ENCODE measurements at places on chromosomes 12 and 14. TPM values are rescaled to one million over a fixed set of nuclear protein-coding genes. Genes with fewer than 3 reads are reported as not detected.

- no peak for DNase-seq
These were observed 29.2 kb downstream of the TMTC1 start for GRCh38 chr12:29754235-29755189.

FLRT2 gene
- 21.5 TPM for total RNA-seq

- no peak for DNase-seq
These were observed 36.4 kb downstream of the ITPK1 start for GRCh38 chr14:93079321-93079720.

- DNase-seq = no peak
These were observed 324.4 kb downstream of the PAWR start for GRCh38 chr12:79366374-79366773.

MYO1H gene
- total RNA-seq = 0.38 TPM

FGF23 gene
- not detected for total RNA-seq

- no peak for DNase-seq
These were observed 48.3 kb downstream of the MVK start for GRCh38 chr12:109621901-109622364.

TPCN1 gene
- total RNA-seq = 35.4 TPM

DNA sequence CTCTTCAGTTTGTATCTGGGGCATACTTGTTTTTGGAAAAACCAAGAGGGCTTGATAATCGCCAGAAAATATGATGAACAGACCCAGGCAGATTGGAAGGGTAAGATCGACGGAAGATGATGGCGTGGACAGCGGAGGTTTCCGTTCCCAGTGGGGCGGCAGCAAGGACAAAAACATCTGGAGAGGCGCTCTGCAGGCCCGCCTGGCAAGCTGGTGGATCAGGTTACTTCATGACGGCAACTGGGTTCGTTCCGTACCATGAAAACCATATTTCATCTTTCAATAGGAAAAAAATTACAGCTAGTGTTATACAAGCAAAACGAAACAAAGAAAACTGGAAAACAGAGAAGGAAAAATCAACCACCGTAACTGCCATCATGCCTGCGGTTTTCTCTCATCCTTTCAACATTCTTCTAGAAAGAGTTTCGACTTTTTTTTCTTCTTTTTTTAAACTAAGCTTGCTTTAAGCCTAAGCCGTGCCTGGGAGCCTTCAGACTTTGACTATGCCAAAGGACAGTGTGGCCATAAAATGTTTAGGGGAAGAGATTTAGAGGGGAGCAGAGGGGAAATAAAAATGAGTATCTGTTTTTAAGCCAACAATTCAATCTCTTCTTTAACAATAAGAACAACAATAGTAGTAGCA, 210.5 kb downstream of the FOXN3 start:
- DNase-seq = no peak

- DNase-seq = no peak
These were observed 10.8 kb downstream of the SDSL start for GRCh38 chr12:113432986-113433385.

- no peak for DNase-seq
These were observed 12.3 kb downstream of the APOLD1 start for GRCh38 chr12:12797794-12798152.

HOXC10 gene
- total RNA-seq = 8.8 TPM

DNA sequence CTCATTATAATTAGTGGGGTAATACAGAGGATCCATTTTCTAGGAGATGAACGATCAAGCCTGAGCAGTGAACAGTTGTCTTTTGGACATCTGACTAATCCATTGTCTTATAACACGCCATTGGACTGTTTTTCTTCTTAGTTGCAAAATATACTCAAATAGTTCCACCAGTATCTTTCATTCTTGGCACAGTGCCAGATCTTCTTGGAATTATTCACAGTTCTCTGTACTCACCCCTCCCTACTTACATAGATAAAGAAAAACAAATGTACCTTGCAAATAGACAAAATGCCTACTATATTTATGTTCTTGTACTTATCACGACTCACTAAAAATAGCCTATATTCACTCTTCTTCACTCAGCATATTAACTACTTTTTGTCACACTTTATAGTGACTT, 3.8 kb downstream of the CBLN3 start:
- no peak for DNase-seq

CMKLR1 gene
- 2.3 TPM for total RNA-seq

GRCh38 chr14:96270565-96271420, 14.8 kb downstream of the BDKRB1 start:
- no peak for DNase-seq

- DNase-seq = no peak
These were observed 340.8 kb downstream of the EGLN3 start for GRCh38 chr14:33610121-33610520.

DNA sequence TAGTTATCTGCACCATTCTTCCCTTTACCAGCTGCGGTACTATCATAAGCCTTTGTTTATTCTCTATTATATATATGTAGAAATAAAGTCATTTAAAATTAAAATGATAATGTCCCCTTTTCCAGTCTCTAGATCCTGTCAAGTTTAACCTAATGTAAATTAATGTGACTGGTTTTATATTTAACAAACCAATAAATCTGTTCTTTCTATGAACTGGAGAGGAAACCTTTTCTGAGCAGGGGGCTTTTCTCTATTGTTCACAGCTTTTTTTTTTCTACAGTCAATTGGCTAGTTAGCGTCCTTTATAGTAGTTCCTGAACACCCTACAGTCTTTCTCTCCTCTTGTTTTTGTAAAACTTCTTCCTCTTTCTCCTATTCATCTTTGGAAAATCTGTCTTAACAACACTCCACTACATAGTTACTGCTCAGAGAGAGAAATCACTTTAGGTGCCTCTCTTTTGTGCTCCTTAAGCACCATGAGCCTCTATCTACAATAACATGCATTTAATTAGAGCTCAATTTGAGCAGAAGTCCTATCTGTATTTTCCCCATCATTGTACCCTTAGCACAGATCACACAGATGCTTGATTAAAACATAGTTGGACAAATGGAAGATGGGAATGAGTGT, 332.6 kb upstream of the SYT1 start:
- no peak for DNase-seq

GRCh38 chr12:125065021-125065918, at the start of gene AACS:
Gene AACS (plus strand): TSS chr12:125065435. CDS start chr12:125065585, 150 bp downstream.
- DNase-seq = peak; percentile 80

- no peak for DNase-seq
These were observed 24.3 kb downstream of the MNAT1 start for GRCh38 chr14:60758885-60759284.

PLD4 gene
- total RNA-seq = not detected

DNA sequence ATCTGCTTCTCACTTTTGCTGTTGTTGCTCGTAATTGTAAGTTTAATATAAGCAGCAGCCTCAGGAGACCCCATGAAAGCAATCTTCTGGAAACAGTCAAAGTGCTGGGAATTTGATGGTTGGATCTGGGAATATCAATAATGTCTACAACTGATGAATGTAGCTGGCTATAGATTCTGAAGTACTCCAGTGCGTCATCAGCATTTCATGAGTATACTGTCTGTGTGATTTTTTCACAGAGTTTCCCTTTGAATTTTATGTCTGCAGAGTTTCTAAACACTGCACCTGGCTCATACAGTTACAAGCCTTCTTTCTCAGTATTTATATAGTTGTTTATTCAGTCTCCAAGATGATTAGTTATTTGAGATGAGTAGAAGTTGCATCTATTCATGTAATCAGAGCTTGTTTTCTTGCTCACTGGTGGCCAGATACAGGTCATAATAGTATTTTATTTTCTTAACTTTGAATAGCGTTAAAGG, 222.3 kb downstream of the RAD51B start:
- no peak for DNase-seq

DNA sequence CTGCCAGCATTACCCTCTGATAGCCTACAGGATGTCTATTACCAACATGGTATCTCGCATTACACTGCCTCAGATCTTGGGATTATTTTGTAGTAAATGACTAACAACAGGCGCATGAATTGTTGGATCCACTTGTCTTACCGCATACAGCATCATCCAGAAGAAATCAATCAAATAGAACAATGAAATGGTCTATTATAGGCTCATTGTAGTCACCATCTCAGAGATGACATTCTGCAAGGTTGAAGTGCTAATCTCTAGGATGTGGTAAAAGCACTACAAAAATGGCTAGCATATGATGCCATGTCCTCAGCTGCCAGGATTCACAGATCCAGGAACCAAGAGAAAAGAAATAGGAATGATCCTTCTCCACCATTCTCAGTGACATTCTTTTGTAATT, 52.0 kb downstream of the WASHC3 start:
- DNase-seq = no peak

DNA sequence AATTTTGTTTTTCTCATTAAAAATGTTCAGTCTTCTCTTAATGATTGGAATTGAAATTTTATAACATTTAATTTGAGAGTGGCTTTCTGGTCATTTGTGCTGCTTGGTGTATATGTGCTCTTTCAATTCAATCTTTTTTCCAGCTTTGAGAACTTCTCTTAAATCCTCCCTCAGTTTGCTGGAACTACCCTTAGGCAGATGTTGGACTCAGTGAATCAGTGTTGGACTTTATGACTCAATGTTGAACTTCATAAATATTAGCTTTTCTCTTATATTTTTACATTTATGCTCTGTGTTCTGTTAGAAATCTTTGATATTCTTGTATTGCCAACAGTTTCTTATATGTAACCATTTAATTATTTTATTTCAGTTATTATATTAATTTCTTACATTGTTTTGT, 935.5 kb upstream of the FBXO33 start:
- DNase-seq = no peak

- DNase-seq = no peak
These were observed 460.5 kb downstream of the TMEM121 start for GRCh38 chr14:105986894-105987284.

- no peak for DNase-seq
These were observed 76.4 kb downstream of the GPATCH2L start for GRCh38 chr14:76228138-76228537.

GRCh38 chr12:96143392-96143791, 50.8 kb upstream of the ELK3 start:
- no peak for DNase-seq

ATP23 gene
- total RNA-seq = 12.0 TPM

- DNase-seq = no peak
These were observed 94.3 kb upstream of the PDE3A start for GRCh38 chr12:20274008-20274407.

All from suprapubic skin (tissue), 4 donors.